Inflammatory macrophage (primary cell): ENCODE measurements at places on chromosomes 12 and 14.

DNA sequence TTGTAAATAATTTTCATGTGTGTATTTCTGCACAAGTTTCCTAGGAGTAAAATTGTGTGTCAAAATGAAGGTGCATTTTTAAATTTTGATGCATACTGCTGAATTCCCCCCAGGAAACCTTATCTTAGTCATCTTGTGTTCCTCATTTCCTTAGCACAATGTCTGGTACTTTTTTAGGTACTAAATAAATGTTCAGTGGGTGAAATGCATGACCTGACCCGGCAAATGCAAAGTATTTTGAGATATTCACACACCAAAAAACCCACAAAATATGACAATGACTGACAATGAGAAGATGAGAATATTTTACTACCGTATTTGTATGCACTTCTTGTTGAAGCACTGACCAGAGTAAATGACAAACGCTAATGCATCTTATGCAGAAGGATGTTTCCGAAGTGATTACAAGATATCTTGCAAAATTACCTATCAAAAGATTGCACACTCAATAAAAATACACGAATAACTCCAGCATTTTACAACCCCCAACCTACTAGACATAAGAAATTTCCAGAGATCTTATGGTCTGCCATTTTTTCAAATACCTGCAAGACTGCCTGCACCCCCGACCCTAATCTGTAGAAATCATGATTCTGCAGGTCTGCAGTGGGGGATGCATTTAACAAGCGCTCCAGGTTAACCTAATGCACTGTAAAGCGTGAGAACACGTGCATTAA lies 895 bp upstream of the PRKAB1 start:
- peak; percentile 12 for DNase-seq

- DNase-seq: no peak
Observed at GRCh38 chr14:59176765-59177164, 11.7 kb upstream of the DAAM1 start.

DNA sequence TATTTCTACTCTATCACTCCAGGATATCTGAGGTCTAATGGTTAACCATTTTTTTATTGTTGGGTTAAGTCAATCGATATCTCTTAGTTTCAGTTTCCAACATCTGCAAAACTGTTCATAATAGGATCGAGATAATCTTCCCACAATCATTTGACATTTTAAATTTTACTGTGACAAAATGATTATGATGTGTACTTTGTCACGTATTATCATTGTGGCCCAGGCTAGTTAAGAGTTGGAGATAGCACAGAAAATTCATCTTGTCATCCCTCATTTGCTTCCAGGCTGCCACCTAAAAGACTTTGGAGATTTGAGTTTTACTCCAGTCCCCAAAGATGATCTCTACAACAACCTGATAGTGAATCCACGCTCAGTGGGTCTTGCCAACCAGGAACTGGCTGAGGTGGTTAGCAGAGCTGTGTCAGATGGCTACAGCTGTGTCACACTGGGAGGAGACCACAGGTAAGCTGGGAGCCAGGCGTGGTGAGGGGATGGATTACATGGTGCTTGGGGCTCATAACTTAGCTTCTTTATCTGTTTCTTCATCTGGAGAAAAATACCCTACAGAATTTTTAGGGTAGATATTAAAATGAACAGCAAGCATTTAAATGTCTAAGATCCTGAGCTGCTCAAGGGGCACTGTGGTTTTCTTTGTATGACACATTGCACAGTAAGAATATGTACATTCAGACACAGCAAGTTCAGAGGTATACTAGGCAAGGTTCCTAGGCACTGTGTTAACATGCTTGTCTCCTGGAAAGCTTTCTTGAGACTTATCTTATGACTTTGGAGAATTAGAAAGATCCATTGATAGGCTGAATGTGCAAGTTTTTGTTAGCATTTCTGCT lies 22.4 kb downstream of the ARG2 start:
- no peak for DNase-seq

GRCh38 chr12:800401-800800 lies 48.0 kb downstream of the WNK1 start:
- DNase-seq: no peak

DNA sequence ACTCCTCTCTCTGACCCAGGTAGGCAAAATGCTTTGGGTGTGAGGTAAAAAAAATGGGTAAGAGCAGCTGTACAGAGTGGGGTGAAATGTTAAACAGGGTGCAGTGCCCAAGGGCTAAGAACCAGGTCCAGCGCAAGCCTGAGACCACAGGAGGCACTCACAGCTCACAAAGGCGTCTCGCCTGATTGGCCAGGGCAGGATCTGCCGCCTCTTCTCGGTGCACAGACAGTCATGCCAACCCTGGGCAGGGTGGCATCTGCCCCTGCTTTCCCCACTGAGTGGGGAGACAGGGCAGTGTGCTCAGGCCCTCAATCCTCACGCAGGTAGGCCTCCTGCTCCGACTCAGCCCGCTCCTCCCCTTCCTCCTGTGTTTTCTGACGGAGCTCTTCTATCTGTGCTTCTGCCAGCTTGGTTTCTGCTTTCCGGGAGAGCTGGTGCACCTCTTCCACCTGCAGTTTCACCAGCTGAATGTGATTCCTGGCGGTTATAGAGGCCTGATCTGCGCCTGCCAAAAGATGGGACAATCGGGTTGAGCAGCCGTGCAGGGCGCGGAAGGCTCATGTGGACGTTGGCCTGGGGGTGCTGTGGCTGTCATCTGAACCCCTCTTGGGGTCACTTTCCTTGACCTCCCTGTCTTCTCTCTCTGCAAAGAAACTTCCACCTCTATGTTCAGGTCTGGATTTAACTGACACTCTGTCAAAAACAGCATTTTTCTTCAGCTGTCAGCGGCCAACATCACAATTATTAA lies 4.7 kb downstream of the B3GNT4 start:
- no peak for DNase-seq

GRCh38 chr14:22845103-22845394 lies 8.7 kb downstream of the MMP14 start:
- no peak for DNase-seq

- no peak for DNase-seq
Observed at GRCh38 chr12:75881920-75882319, 149.7 kb downstream of the PHLDA1 start.

DNA sequence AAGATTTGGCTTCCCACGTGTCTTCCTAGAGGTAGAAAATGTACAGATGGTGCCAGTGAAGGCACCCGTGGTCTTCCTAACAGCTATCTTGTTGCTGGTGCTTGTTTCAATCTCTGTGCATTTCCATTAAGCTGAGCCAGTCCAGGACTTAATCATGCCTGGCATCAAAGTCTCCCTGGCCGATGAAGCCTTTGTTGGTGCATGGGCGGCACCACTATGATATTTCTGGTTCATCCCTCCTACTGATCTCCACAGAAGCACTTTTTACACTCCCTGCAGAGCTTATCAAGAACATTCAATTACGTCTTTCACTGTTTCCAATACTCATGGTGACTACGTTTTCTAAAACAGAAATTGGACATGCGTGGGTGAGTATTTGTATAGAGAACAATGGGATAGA lies 128.4 kb downstream of the TTC8 start:
- no peak for DNase-seq

DNA sequence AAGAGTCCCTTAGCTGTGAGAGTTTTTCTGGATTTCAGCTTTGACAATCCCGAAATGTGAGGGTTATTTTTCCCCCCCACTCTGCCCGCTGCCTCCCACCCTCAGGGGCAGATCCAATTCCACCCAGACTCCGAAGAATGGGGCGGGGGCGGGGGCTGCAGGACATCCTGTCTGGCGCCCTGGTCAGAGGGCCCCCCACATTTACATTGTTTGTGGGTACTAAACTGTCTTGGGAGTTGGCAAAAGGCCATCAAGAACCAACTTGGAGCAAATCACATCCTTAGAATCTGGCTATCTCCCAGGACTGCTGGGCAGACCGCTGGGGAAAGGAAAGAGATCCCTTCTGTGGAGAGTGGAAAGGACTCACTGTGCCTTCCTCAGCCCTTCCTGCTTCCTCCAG lies 2.4 kb downstream of the EMP1 start:
- no peak for DNase-seq

GRCh38 chr12:103696101-103696500 lies 109.0 kb downstream of the STAB2 start:
- DNase-seq: peak; percentile 54

GRCh38 chr14:95524706-95525512 lies 8.5 kb upstream of the SYNE3 start:
- DNase-seq: no peak

DNA sequence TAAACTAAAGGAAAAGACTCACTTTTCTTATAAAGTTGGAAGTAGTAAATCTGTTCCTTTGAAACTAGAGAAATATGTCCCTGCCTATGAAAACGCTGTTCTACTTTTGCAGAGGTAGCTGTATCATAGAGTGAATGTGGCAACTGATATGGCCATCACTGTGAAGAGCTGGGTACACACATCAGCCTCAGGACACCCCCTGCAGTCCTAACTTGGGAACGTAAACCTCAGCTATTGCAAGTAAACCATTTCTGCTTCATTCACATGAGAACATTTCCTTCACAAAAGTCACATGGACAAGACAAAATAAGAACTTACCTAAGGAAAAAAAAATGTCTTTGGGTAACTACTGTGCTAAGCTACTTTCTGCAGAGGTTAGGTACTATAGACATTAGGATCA lies 233.3 kb upstream of the PPFIA2 start:
- peak; percentile 63 for DNase-seq

DNA sequence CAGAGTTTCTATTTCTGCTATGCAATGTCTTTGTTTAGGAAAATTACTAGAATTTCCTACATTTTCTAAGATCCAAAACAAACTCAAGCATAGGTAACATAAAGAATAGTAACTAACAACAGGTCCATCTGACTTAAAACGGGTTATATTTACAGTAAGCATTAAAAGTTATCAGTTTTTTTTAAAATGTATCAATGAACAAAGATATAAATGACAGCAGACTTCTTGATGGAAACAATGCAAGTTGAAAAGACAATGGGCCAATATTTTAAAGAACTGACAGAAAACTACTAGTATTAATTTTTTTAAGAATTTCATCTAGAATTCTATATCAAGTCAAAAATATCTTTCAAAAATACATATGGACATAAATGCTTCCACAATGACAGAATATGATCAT lies 367.1 kb upstream of the MGAT4C start:
- DNase-seq: no peak

- DNase-seq: peak; percentile 49
Observed at GRCh38 chr12:55930771-55931316, at the start of gene DGKA. DGKA (plus strand) TSS chr12:55931162; CDS start chr12:55936504, 5,342 bp downstream.

- DNase-seq: peak; percentile 73
Observed at GRCh38 chr14:32104803-32105202, 27.7 kb downstream of the ARHGAP5 start.

GRCh38 chr12:91722072-91722471 lies 423.6 kb downstream of the BTG1 start:
- DNase-seq: no peak

GRCh38 chr14:54457609-54457996 lies 16.4 kb upstream of the CNIH1 start:
- DNase-seq: no peak

GRCh38 chr14:98924046-98924445 lies 348.0 kb downstream of the BCL11B start:
- DNase-seq: no peak

GRCh38 chr14:103084021-103084919 lies at the start of gene LBHD2:
LBHD2 (plus strand) TSS chr14:103084210; CDS start chr14:103086013, 1,803 bp downstream.
- no peak for DNase-seq

DNA sequence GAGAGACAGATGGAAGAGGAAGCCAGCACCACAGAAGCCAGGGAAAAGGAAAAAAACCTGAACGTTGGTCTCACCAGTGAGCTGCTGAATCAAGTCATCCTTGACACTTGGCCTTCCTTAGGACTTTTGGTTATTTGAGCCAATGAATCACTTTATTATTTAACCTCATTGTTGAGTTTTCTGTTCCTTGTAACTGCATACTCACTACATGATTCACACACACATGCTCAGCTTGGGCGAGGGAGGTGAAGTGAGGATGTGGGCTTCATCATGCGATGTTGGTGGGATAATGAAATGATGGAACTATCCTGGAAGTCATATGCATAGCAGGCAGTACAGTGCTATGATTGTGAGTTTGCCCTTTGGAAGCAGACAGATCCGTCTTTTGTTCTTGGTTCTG lies 40.6 kb upstream of the RPH3A start:
- DNase-seq: no peak

DNA sequence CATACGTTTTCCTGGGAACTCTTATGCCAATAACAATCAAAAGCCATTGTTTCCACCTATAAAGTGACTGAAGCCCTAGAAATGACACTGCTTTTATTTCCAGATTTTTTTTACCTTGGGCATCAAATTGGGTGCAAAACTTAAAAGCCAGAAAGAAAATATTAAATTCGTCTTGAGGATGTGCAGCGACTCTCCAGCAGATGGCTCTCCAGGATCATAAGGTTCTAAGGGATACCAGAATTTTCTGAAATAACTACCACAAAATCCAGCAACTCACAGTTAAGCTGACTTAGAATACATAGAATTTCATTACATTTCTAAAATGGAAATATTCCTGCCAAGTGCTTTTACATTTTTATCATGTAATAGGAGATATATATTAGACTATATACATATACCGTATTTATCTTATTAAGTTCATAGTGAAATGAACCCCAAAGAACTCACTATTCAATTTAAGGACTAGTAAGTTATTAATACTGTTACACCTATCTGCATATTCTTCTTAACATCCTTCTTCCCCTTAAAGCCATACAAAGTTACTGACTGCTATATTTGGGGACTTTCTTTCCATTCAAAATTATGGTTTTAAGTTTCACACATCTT lies 44.0 kb downstream of the ARMH4 start:
- DNase-seq: peak; percentile 62

GRCh38 chr14:20477211-20477876 lies 8.1 kb downstream of the PNP start:
- DNase-seq: peak; percentile 25

- no peak for DNase-seq
Observed at GRCh38 chr12:57390174-57390573, 40.7 kb downstream of the R3HDM2 start.

DNA sequence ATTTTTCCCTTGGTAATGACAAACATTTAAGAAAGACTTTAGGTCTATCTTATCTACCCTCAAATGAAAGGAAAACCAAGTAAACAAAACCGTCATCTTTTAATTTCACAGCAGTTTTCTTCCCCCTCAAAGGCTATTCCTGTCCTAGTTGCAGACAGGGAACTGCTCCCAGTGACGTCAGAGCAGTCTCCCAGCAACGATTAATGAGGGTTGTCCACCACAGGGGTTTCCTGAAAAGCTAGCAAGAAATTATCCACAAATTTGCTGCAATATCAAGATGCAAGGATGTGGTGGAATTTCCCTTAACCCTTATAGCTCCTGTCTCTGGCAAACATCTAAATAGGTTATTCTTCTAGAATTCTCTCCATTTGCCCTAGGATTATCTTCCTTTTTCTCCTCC lies 89.1 kb upstream of the STAC3 start:
- DNase-seq: peak; percentile 75

- DNase-seq: no peak
Observed at GRCh38 chr12:53676656-53677015, 753 bp upstream of the ATP5MC2 start.
